Stimulated activated CD4-positive, alpha-beta T cell treated with anti-CD3 and anti-CD28 coated beads, Interleukin-12 subunit alpha, Interleukin-12 subunit beta, amount 100 ng/mL, for 48 hours (primary cell): ENCODE measurements at places on chromosomes 1 and 21.

DNA sequence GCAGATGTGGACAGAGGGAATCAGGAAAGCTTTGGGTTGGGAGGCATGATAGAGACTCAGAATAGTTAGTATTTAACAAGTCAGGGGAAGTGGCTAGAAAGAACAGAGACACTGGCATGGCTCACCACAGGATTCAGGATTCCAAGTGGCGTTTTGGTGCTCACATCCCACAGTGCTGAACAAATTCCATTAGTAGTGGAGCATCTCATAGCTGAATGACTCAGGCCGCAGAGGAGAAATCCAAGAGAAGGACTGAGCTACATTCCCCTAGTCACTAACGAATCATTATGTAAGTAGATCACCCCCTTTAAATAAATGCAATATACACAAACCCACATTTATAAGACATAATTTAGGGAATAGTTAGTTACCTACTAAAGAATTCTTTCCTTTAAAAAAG is 5.0 kb upstream of the KCNJ9 start:
- no peak for DNase-seq

DNA sequence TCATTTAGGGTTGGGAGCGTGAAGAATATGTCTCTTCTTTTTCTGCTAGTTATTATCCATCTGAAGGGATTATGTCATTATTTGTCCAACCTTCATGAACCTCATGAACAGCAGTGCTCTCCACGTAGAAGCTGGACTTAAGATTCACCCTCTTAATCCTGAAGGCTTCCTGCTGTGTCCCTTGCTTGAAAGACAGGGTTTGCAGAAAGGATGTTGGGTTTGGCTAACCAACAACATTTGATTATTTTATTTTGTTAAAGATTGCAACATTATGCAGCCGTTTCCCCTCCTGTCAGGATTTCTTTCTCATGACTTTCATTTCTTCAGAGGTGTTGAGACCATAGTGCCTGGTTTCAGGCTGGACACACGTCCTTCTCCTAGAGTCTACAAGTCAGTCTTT is 75.2 kb downstream of the NGF start:
- DNase-seq, result no peak

DNA sequence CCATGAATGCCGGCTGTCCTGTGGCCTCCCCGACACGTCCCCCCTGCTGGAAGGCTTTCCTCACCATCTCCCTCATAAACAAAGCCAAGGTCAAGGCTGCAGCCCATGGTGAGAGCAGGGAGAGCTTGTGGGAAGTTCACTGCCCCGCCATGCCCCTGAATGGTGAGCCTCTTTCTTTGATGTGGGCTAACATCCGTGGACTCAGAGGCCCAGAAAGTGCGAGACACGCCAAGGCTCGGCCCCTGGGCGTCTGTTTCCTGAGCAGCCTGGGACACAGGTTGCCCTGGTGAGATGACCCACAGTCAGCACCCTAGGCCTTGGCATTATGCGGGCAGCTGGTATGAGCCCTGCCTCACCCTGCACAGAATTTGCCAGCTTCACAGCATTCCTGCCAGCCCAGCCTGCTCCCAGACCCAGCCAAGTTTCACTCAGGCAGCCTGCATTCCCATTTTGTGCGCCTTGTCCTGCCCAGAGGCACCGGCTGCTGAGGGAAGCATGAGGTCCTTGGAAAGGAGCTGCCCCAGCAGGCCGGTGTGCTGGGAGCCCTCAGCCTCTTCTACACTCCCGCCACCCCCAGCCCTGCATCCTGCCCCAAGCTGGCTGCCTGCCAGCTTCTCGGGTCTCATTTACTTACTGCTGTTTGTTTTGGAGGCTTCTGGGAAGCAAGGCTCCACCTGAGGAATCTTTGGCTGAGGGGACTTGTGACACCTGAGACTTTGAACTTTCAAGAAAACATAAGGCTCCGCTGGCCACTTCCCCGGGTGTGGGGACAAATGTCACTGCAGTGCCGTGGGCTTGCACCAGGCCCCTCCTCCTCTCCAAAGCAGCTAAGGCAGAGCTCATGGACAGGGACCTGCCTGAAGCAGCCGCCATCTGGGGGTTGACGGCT is 31.9 kb downstream of the NEK2 start:
- no peak for DNase-seq

DNA sequence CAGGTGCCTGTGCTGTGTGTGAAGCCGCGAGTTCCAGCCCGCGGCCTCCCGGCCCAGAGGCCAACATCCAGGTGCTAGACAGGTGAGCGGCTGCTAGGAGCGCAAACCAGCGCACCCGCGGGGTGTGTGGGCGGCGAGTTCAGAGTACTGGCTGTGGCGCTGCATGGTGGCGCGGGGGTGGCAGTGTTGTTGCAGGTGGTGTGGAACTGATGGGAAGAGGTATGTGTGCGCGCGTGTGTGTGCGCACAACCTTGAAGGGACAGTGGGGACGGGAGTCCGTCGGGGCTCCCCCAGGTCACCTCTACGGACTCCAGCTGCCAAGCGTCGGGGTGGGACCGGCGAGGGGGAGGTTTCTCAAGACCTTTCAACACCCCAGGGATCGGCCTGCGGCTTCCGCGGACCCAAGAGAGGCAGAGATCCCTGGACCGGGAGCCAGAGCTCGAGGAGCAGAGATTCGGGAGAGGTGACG is 433 bp upstream of the DMBX1 start:
- DNase-seq, result no peak
